ENCODE measurements at places on chromosomes 7 and 10. TPM values are rescaled to one million over a fixed set of nuclear protein-coding genes. Genes with fewer than 3 reads are reported as not detected.

The ARHGAP22 gene
- total RNA-seq = 1.0 TPM

The GNGT1 gene
- total RNA-seq = not detected

The NPSR1 gene
- total RNA-seq = not detected

- no peak for DNase-seq
- no peak overlapping the region for H3K4me3 ChIP-seq
Measured at GRCh38 chr10:74637685-74638084, 188.7 kb upstream of the KAT6B start.

DNA sequence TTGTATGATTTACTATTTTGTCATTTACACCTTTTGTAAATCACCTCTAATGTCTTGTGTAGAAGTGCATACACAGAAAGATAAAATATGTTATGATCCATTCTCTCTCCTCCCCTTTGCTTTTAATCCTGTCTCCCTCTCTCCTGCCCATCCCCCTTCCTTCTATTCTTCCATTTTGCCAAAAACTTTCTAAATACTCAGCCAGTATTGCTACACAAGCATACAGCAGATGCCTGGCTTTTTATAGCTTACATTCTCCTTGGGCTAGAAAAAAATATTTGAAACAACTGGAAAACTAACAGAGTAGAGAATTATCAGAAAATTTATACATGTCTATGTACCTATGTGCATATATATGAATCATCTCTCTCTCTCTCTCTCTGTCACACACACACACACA lies 308.7 kb upstream of the BMPER start:
- no peaks in the 10 kb centered on the region for H3K36me3 ChIP-seq
- H3K4me3 ChIP-seq = no peak overlapping the region
- no peak for DNase-seq
- no peak overlapping the region for H3K27ac ChIP-seq
- no peaks in the 10 kb centered on the region for H3K27me3 ChIP-seq
- no peaks in the 10 kb centered on the region for H3K4me1 ChIP-seq

DNA sequence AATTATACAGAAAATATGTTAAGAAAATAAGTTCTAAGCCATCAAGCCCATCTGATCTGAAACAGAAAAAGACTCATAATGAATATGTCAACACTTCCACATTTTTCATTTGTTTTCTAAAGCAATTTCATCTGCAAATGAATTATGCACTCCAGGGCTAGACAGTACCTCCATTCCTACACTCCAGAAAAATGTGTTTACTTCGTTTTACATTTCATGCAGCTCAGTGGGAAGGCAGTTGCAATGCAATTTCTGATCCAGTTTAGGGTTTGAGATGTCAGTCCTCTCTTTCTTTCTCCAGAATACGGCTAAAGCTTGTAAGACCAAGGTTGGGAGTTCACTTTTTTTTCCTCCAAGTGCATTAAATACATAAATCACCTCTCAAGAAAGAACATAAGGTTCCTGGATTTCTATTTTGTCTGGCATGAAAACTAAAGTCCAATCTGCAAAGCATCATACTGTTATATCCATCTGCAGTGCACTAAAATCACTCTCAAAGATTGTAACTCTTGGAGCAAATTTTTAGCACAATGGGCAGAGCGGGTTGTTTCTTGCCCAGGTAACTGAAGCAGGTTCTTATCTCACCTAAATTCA lies 348.8 kb upstream of the C7orf33 start:
- no peak for DNase-seq
- peaks cover 12% of the 10 kb centered on the region for H3K27me3 ChIP-seq
- H3K4me1 ChIP-seq = peaks cover 6% of the 10 kb centered on the region
- H3K36me3 ChIP-seq = no peaks in the 10 kb centered on the region
- H3K4me3 ChIP-seq = no peak overlapping the region
- H3K27ac ChIP-seq = no peak overlapping the region

DNA sequence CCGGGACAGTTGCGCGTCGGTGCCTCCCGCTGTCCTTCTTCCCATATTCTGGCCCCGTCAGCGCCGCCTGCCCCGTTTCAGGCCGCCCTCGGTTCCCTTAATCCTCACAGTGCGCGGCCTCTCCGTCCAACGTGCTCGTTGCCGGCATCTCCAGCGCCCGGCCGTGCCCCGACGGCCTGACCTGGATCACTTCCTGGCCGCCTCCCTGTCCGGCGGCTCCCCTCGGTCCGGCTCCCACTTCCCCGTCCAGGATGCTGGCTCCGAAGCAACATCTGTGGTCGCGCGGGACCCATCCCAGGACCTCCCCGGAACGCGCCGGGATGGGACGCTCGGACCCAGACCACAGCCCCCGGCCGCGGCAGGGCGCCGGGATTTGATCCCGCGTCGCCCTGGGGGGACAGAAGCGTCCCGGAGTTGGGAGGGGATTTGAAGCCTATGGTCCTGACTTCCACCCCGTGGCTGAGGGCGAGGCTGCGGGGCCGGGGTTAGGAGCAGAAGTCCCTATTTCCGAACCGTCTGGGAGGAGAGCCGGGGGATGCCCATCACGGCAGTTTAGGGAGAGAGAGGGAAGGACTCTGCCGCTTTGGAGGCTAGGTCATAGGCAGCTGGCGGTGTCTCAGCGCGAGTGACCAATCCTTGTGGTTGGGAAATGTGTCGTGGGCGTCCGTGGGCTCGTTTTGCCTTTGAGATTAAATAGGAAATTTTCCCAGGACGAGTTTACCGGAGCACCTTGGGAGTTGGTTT lies 53.8 kb downstream of the KCTD7 start:
- H3K4me1 ChIP-seq = peaks cover 8% of the 10 kb centered on the region
- peak overlapping the region; percentile 91 for H3K4me3 ChIP-seq
- H3K36me3 ChIP-seq = peaks cover 27% of the 10 kb centered on the region
